Stimulated activated CD8-positive, alpha-beta memory T cell treated with anti-CD3 and anti-CD28 coated beads, Interleukin-15, amount 100 ng/mL, for 48 hours (primary cell): ENCODE measurements at places on chromosomes 2 and 18.

DNA sequence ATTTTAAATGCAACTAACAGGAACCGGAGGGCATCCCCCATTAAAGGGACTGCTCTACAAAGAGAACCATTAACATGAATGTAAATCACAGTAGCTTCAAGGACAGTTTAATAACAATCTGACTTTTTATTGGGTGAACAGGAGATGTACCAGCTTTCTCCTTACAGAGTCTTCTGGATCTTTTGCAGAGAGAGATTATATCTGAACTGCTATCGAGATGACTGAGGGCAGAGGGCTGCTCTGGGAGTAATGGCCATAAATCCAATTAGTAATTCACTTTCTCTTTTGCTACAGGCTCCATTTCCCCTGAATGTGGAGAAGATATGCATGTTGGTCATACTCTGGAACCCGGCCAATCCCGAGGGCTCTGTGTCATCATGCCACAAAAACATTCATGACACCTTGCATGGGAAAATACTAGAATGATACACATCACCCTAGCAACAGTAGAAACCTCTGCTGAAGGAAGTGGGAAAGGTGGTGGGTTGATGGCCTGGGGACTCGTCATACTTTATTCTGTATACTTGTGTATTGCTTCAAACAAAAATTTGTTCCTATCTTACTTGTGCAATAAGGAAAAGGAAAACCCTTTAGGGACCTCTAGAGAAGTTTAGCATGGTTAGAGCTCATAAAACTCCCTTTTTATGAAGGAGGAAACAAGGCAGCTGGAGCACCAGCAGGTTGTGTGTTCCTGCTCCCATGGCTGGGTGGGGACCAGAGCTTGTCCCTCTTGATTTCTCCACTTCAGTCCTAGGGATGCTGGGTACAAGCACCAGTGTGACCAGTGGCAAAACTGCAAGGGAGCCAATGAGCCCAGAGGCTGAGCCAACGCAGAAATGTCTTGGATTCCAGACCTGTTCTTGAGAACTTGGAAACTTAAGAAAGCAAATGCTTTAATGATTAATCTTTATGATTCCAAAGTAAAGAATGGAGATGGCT, 26.0 kb downstream of the CTAGE1 start:
- peak; percentile 35 for DNase-seq

DNA sequence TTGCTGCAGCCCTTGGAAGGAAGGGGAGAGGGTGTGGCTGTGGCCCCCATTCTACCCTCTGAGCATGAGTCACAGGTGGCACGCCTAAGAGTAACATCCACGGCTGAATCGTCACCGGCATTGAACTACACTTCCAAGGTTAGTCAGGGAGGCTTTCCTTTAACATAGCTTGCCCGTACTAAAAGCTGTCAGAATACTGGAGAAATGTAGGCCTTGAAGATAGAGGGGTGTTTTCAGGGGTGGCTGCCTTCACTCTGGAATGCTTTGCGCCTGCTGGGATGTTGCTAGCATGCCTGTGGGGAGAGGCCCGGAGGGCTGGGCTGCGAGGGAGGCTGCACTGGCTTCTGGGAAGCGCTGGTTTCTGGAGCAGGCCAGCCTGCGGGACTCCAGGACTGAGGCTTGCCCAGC, 333.7 kb downstream of the AGAP1 start:
- no peak for DNase-seq

DNA sequence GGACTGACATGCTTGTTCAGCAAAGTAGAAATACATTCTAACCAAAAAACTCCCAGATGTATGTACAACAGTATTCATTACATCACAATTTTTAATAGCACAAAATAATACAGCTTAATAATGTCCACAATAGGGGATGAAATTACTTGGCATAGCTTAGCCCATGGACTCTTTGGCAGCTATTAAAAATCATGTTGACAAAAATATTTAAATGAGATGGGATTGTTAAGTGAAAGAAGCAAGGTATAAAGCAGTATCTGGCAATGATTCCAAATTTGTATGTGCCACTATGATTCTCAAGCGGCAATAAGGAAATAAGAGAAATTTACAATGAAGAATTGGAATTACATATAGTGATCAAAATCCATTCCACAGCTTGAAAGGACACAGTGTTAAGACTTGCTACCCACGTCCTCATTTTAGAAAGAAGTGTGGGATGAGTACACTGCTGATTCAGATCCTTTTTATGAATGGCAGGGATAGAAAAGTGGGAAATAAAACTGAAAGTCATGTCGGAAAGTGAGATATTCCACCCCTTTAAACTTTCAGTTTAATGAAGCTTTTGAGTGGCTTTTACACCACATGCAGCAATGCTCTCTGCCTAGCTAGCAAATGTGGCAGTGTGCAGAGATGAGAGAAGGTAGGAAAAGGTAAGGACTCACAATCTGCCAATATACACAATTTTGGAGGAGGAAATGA, 2.4 kb downstream of the GAREM1 start:
- DNase-seq, result no peak

DNA sequence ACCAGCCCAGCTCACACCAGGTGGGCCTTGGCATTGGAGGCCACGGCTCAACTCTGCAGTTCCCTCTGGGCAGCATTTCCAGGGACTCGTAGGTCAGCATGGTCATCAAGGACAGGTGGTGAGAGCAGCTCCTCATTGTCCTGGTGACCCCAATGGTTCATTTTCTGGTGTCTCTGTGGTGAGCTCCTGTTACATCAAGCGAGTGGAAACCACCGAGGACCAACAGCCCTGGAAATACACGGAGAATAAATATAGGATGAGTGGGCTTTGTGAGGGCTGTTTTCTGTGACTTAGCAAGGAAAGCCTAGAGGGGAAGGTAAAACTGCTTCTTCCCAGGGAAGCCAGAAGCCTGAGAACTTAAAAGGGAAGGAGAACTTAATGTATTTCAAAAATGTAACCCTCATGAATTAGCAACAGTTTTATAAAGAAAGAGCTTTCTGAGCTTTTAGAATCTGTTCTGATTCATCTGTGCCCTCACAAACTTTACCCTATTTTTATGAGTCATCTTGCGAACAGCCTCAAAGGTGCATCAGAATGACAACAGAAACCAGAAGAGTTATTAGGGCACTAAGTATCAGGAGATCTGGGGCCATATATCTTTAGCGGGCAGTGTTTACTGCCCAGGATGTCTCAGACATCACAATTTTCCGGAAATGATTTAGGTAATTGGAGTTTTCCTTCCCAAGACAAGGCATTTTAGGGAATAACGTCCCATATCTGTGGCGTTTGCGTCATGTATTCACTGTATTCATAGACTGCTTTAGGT, 18.7 kb downstream of the C2orf92 start:
- no peak for DNase-seq

GRCh38 chr2:64063924-64064331, 44.7 kb upstream of the VPS54 start:
- DNase-seq, result no peak

DNA sequence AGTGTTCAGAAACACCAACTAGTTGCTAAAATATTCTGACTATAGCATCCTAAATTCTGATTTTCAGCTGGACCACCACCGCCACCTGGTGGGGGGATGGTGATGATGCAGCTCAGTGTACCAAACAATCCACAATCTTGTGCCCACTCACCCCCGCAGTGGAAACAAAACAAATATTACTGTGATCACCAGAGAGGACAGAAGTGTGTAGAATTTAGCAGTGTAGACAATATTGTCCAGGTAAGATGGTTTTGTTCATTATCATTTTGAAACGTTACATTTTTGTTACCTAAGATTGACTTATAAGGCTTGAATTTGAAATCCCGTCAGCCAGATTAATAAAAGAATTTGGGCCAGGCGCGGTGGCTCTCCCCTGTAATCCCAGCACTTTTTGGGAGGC, 31.7 kb upstream of the UBXN4 start:
- peak; percentile 34 for DNase-seq

DNA sequence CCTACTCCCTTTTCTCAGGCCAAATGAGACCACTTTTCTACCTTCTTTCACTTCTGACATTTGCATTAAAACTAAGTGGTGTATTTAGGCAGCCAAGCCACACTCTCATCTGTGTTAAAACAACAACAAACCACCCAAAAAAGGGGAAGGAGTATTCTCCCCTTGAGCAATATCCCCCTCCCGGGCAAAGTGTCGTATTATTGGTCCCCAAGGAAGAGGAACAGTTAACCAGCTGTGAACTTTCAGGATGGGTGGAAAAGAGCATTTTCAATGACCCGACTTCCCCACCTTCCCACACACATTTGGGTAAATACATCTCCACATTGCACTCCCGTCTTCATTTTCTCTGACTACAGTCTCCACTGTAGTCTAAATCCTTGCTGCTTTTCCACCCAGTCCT, 44.3 kb downstream of the FEZ2 start:
- DNase-seq, result no peak

GRCh38 chr2:118168615-118169014, 80.3 kb downstream of the INSIG2 start:
- DNase-seq, result no peak

DNA sequence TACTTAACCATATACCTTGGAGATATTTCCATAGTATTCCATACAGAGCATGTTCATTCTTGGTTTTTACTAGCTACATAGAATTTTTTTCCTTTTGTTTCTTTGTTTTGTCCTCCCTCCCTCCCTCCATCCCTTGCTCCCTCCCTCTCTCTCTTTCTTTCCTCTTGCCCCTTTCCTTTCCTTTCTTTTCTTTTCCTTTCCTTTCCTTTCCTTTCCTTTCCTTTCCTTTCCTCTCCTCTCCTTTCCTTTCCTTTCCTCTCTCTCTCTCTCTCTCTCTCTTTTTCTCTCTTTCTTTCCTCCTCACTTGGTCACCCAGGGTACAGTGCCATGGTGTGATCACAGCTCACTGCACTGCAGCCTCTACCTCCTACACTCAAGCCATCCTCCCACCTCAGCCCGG, 28.3 kb downstream of the RPL37A start:
- no peak for DNase-seq

GRCh38 chr2:144466637-144467036, 53.3 kb downstream of the ZEB2 start:
- DNase-seq, result no peak

DNA sequence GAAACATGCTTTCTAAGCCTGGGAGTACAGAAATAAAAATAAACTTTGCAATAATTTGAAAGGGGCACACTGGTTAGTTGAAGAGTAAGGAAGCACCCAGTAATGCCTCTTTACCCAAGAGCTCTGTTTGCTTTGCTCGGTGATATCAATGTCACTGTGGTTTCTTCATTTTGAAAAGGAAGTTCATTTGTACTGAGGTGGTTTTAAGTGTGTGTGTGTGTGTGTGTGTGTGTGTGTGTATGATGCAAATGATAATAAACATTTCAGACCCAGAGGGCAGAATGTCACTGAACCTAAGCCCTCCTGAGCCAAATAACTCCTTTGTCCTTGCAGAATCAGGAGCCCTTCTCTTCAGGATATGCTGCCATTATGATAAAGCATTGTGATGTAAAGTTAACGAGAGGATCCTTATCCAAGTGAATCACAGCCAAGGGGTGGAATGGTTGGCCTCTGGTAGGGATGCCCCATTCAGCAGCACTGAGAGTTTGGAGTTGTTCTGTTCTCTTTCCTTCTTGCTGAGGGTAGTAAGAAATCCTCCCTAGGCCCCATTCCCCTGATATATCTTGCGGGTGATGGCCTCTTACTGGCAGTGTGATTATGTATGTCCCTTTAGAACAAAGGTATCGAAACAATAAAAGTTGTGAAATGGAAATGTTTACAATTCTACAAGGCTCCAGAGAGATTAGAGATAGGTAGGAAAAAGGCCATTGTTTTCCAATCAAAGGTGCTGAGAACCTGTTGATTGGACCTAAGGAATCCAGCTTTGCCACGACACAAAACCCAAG, 7.6 kb downstream of the ITGA6 start:
- DNase-seq, result no peak

DNA sequence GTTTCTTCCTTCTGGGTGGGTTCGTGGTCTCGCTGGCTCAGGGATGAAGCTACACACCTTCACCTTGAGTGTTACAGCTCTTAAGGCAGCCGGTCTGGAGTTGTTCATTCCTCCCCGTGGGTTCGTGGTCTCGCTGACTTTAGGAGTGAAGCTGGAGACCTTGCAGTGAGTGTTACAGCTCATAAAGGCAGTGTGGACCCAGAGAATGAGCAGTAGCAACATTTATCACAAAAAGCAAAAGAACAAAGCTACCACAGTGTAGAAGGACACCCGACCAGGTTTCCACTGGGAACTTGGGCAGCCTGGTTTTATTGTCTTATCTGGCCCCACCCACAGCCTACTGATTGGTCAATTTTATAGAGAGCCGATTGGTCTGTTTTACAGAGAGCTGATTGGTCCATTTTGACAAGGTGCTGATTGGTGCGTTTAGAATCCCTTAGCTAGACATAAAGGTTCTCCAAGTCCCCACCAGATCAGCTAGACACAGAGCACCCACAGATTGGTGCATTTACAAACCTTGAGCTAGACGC, 20.1 kb upstream of the ROCK1 start:
- DNase-seq, result no peak

- DNase-seq, result no peak
These were observed 31.1 kb downstream of the ACSL3 start for GRCh38 chr2:222891890-222892289.
